Large intestine (tissue), 12 donors: ENCODE measurements at places on chromosomes 4 and X.

- H3K36me3 ChIP-seq, result no peaks in the 10 kb centered on the region
- no peak overlapping the region for H3K4me3 ChIP-seq
- no peaks in the 10 kb centered on the region for H3K27me3 ChIP-seq
- no peak overlapping the region for H3K27ac ChIP-seq
- DNase-seq, result no peak
- H3K4me1 ChIP-seq, result no peaks in the 10 kb centered on the region
These were observed 23.8 kb upstream of the ARHGAP10 start for GRCh38 chr4:147707892-147708672.

- DNase-seq, result no peak
- H3K4me3 ChIP-seq, result no peak overlapping the region
- H3K27me3 ChIP-seq, result no peaks in the 10 kb centered on the region
- H3K36me3 ChIP-seq, result no peaks in the 10 kb centered on the region
- H3K27ac ChIP-seq, result no peak overlapping the region
- H3K4me1 ChIP-seq, result no peaks in the 10 kb centered on the region
These were observed 8.9 kb downstream of the GPR174 start for GRCh38 chrX:79153348-79153747.

- H3K4me3 ChIP-seq, result no peak overlapping the region
- H3K27ac ChIP-seq, result no peak overlapping the region
These were observed 1044.0 kb downstream of the CCSER1 start for GRCh38 chr4:91171217-91171616.

DNA sequence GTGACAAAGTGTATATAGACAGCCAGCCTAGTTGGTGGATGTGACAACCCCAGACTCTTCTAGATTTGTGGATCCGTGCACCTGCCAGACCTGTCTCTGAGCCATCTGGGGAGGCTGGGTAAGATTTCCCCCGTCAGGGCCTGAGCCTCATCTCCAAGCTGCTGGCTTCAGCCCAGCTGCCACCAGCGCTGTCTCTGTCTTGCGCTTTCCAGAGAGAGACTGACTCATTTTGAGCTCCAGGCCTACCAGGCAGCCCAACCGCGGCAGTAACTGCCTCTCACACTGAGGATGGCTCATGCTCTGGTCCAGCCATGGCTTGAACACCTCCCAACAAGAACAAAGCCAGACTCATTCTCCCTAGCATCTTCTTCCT lies 26.4 kb downstream of the NOP14 start:
- H3K4me1 ChIP-seq, result peaks cover 14% of the 10 kb centered on the region
- H3K36me3 ChIP-seq, result peaks cover 57% of the 10 kb centered on the region
- H3K27me3 ChIP-seq, result no peaks in the 10 kb centered on the region
- no peak overlapping the region for H3K4me3 ChIP-seq
- no peak for DNase-seq

- H3K36me3 ChIP-seq, result no peaks in the 10 kb centered on the region
- no peaks in the 10 kb centered on the region for H3K4me1 ChIP-seq
- no peak for DNase-seq
These were observed 39.0 kb upstream of the RASGEF1B start for GRCh38 chr4:81510643-81511178.
